LHCN-M2 (cell line): ENCODE measurements at places on chromosomes 11 and 22. TPM values are rescaled to one million over a fixed set of nuclear protein-coding genes. Genes with fewer than 3 reads are reported as not detected.

The FIBIN gene
- total RNA-seq, result 0.45 and 0.98 TPM in 2 replicates

DNA sequence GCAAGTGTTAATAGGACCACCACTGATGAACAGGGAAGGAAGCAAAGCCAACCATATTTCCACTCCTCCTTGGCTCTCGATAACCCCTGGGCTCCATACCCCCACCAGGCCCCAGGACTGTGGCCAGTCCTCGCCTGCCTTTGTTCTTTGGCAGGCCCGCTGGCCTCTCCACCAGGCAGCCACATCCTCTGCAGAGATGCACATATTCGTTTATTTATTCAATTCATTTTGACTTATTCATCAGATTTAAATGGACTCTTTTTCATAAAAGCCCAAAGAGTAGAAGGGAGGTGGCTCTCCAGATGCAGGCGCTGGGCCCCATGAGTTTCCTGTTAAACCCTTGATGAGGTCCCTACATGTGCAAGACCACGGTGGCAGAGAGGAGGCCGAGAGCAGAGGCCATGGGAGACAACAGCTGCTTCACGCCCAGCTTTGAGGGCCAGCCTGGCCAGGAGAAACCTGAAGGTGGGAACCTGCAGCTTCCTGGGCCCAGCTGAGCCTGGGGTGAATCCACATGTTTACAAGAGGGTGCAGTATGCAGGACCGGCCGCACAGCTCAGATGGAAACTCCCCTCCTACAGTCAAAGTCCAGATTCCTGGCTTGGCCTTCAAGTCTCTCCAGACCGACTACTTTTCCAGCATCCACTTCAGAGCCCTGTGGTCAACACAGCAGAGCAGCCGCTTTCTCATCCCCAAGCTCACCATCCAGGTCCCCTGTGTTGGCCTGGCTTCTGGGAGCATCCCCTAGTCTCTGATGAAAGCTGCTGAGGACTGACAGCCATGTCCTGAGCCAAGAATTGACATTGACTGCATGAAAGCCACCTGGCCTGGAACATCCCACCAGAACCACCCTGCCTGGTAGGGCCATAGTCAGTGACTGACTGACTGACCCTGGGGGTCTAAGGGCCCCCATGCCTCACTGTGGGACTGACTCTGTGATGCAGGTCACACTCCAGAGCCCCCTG is 39.7 kb upstream of the CCND1 start:
- DNase-seq, result no peak

DNA sequence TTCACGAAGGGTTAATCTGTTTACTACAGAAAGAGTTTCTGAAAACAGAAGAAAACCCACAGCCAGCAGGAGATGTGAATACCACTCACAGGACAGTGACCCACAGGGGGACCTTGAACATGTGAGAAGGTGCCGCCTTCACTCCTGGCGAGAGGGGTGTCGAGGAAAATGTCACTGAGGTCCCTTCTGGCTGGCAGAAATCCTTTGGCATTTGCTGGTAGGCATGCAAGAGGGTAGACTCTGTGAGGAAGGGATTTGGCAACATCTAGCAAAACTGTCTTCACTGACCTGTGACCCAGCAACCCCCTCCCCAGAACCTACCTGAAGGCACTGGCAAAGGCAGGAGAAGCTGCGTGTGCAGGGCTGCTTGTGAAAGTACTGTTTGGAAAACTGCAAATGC is 8.6 kb downstream of the KCNQ1 start:
- DNase-seq, result no peak

DNA sequence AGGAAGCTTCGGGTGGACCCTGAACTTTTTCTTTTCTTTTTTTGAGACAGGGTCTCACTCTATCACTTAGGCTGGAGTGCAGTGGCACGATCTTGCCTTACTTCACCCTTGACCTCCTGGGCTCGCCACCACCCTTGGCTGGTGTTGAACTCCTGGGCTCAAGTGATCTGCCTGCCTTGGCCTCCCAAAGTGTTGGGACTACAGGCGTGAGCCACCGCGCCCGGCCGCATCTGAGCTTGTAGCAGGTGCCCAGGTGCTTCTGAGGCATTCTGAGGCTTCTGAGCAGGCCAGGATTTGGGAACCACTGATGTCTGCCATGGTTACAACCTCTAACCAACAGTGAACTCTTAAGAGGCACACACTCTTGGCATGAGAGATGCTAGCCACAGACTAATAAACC is 5.1 kb downstream of the USP35 start:
- DNase-seq, result no peak

- DNase-seq, result no peak
Measured at GRCh38 chr11:69922015-69922595, 102.9 kb upstream of the FGF3 start.

GRCh38 chr11:121071846-121072450 is 29.1 kb upstream of the TECTA start:
- DNase-seq, result no peak

The MMP8 gene
- total RNA-seq, result not detected in 2 replicates

GRCh38 chr22:49853981-49854831 is 562 bp downstream of the ZBED4 start:
- peak; percentile 23 for DNase-seq

The OR52N2 gene
- total RNA-seq, result not detected in 2 replicates
